Fibroblast of skin of scalp (primary cell): ENCODE measurements at places on chromosomes 16 and 17.
A peak's percentile ranks its signal among the peaks of the same experiment; 100 is the strongest.

- DNase-seq, result peak; percentile 85
These were observed 9.5 kb upstream of the FZD2 start for GRCh38 chr17:44547625-44548267.

- DNase-seq, result no peak
These were observed 269.8 kb downstream of the RBFOX1 start for GRCh38 chr16:7602291-7602950.

GRCh38 chr17:63365366-63366240 is 80.5 kb downstream of the CYB561 start:
- DNase-seq, result peak; percentile 22

- peak; percentile 60 for DNase-seq
These were observed 652 bp downstream of the PRAC2 start for GRCh38 chr17:48723423-48724250.

DNA sequence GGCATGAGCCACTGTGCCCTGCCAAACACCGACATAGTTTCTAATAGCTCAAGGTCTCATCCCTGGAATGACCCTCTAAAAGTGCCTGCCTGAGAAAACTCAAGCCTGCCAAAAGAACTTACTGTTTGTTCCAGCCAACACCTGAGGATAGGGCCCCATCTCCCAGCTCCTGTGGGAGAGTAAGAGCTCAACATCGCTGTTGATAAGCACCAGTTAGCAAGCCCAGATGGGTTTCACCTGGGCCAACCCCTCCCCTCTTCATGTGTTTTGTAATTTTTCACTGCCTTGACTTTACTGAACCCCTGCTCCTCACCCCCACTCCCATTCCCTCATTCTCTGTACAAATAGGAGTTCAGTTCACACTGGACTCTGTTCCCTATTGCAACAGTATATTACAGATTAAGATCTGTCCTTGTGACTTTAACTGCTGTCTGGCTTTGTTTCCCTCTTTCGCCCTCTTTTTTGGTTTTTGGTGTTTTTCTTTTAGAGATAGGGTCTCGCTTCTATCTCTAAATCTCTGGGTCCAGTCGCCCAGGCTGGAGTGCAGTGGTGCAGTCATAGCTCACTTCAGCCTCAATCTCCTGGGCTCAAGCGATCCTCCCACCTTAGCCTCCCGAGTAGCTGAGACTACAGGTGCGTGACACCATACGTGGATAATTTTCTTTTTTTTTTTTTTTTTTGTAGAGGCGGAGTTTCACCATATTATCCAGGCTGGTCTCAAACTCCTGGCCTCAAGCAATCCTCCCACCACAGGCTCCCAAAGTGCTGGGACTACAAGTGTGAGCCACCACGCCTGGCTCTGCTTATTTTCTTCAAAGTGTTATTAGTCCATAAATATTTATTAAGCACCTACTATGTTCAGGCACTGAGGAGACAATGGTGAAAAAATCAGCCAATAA is 12.3 kb downstream of the NUPR1 start:
- no peak for DNase-seq

GRCh38 chr16:75921281-75921680 is 195.0 kb upstream of the CPHXL start:
- DNase-seq, result no peak
